ENCODE measurements at places on chromosomes 13 and 19.

GRCh38 chr13:73334445-73334844 lies 275.6 kb downstream of the KLF5 start:
- no peak for DNase-seq

- DNase-seq = no peak
Measured at GRCh38 chr13:95734124-95734523, 57.2 kb downstream of the DNAJC3 start.

DNA sequence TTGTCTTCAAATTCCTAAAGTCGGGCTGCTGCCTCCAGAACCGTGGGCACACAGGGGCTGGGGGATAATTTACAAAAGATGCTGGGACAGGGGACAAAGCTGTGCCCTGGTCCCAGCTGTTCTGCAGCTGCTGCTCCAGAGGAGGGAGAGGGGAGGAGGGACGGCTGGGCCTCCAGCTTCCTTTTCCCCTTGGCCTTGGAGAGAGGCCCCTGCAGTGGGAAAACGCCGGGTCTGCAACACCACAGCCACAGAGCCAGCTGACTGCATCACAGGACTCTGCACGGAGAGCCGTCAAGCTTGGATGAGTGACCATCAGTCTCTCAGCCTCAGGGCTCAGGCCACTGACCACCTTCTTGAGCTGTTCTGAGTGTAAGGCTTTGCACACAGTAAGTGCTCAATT lies 6.1 kb downstream of the DOCK6 start:
- no peak for DNase-seq

DNA sequence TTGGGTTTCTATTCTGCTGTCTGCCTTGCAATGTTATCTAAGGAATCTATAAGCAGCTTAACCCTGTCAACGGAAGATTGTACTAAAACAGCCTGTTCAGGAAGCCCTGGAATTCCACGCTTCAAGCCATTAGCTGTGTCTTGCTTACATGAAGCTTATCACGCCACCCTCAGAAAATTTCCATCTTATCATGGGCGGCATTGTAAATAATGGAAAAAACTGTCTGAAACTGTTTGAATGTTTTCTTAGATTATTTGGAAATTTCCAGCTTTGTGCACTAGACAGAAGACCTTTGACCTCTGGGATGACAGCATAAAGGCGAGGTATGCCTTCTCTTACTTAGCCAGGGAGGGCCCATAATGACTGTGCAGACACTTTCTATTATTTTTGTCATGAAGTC lies 319.7 kb downstream of the KCNRG start:
- DNase-seq = no peak

DNA sequence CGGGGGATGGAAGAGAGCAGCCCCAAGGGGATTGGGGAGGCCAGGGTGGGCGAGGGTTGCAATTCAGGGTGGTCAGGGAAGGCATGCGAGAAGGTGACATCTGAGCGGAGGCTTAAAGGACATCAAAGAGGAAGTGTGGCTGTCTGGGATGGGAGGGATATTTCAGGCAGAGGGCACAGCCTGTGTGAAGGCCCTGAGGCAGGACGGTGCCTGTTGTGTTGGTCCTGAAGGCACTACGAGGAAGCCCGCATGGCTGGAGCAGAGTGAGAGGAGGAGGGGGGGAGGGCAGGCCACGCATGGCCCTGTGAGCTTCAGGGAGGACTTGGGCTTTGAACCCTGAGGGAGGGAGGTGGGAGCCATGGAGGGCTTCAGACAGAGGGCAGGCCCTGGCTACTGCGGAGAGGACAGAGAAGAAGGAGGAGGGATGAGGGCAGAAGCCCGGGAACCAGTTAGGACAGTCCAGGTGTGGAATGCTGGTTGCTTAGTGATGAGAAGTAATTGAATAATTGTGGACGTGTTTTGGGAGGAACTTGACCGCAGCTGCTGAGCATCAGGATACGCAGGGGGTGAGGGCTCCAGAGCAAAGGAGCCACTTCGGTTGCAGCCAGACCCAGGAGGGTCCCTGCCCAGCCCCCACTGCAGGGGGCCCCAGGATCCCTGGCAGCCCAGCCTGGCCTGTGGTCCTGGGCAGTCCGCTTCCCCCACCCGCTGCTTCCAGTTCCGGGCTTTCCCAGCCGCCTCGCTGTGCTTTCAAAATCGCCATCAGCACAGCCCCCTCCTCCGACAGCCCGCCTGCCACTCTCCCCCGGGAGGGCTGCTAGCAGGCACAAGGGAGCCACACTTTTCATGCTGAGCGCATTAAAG lies 6.2 kb downstream of the TLE6 start:
- no peak for DNase-seq

- no peak for DNase-seq
Measured at GRCh38 chr19:48292798-48293197, 22.9 kb downstream of the ZNF114 start.

DNA sequence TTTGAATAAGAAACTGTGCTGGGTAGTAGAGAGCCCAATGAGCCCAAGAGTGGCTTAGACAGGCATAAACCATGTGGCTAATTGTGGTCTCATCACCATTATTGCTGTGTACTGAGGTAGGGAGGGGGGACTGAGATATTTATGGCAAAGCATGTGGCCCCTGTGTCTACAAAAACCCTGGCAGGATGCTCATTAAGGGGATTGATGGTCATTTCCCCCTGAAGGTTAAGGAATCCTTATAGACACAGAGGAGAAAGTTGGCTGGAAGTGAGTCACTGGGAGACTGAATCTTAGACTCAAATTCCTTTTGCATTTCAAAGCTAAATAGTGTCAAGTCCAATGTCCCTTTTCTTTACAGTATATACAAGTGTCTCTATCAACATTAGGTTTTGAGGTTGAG lies 9.8 kb upstream of the DACT3 start:
- DNase-seq = no peak

DNA sequence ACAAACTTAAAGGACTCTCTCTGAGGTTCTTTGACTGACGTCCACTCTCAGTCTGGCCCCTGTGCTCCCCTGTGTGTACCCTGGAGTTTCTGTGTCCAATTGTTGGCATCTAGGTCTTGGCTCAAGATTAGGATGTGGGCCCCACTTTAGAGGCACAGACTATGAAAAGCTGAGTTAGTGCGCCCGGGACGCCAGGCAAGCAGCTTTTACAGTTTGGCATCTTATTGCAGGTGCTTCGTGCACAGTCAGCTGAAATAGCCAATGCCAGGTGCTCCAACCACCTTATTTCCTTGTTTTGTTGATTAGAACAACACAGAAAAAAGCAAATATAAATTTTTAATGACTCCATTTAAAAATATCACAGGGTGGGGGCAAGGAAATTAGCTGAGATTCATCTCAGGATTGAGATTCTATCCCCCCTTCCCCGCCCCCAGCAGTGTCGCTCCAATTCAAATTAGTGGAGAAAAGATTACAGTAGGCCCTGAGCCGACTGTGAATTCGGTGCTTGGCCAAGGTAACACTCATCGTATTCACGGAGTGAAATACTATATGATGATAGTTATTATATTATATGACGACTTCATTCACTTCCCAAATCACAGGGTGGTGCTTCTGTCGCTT lies 4.3 kb downstream of the SOX1 start:
- DNase-seq = no peak

DNA sequence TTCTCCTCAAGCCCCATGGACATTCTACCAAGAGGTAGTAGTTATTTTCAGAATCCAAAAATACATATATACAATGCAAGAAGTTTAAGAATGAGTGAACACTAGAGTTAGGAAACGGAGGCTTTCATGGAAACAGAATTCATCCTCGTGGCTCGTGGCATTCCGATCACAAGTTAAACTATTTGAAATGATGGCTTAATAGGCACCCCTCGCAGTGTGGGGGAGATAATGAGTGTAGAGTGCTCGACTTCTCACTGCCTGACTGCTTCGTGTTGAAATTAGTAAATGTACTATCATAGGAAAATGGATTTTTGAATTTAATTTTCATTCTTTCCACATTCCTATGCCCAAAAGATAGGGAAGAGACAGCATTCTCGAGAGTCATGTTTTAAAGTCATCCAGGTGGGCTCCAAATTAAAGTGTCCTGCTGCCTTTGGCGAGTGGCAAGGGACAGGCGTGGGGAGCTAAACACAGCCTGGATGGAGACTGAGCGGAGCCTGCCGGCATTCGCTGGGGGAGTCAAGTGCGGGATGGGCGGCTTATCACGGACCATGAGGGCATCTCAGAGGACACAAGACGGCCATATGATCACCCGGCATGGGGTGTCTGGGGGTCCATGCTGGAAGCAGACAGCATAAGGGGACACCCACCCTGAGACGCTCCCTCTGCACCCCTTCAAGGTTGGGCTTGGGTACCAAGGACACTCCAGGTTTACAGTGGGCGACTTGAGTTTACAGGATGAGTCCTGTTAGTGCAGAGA lies 165.2 kb downstream of the TEX29 start:
- DNase-seq = no peak

DNA sequence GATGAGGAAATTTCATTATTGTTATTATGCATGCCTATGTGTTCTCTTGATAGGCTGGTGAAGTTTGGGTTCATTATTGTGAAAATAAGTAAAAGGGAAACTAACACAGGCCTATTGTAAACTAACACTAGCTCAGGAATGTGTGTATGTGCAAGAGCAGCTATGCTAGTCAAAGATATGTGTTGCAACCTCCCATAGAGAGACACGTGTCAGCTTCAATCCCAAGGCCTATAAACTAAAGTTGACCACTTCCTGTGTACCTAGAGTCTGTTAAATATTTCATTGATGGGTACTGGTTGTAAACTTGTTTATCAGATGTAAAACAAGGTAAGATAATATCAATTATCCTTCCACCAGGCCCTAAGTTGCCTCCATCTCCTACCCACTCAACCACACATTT lies 44.7 kb upstream of the ZNF30 start:
- no peak for DNase-seq

DNA sequence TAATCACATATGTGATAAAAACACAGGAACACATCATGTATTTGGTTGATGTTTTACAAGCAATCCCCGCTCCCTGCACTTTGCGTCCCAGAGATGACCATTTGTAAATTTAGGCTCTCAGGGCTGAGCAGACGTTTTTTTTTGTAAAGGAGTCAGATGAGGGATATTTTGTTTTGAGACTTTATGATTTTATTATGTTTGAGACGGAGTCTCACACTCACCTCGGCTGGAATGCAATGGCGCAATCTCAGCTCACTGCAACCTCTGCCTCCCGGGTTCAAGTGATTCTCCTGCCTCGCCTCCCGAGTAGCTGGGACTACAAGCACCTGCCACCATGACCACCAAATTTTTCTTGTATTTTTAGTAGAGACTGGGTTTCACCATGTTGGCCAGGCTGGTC lies 1.4 kb downstream of the TLE6 start:
- DNase-seq = no peak

DNA sequence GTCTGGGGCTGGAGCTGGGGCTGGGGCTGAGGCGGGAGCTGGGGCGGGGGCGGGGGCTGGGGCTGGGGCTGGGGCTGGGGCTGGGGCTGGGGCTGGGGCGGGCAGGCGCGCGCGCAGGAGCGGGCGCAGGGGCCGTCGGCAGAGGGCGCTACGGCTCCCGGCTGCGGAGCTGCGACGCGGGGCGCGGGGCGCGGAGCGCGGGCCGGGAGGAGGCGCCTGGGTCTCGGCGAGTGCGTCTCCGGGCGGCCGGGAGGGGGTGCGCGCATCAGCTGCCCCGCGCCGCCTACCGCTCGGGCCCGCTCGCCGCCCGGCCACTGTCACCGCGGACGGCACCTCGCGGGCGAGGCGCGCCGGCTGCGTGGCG lies 422 bp upstream of the MTUS2 start:
- DNase-seq = no peak

GRCh38 chr13:97853550-97853949 lies 99.9 kb upstream of the IPO5 start:
- no peak for DNase-seq

- no peak for DNase-seq
Measured at GRCh38 chr19:14103310-14103709, 12.8 kb upstream of the SAMD1 start.

DNA sequence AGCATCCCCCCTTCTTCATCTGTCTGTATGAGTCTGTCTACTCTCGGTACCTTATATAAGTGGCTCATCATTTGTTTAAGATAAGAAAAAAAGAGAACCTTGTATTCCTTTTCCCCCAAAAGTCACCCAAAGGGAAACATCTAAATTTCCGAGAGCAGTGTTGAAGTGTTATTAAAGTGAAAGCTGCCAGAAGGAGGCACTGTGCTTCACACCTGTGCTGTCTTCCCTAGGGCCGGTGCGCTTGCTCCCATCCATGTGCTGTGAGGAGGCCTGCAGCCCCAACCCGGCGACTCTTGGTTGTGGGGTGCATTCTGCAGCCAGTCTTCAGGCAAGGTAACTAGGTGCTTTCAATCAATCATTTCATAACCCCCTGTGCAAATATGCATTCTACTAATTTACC lies 97.5 kb downstream of the TNFRSF19 start:
- no peak for DNase-seq

DNA sequence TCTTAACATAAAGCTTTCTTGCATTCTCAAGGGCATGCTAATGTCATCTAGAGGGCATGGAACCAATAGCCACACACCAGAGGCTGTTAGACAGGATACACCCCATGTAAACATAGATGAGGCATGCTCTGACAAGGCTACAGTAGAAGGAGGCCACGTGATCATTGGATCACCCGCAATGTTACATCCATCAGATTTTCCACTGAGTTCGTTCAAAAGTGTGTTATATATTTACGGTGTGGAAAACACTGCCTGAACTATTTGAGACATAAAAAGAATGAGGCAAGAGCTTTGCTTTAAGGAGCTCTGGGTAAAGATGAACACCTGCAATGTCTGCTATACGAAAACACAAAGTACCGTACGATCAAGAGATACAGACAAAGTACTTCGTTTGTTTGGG lies 817.5 kb upstream of the SLC10A2 start:
- DNase-seq = no peak

GRCh38 chr19:18847549-18848463 lies 16.0 kb downstream of the UPF1 start:
- no peak for DNase-seq

- DNase-seq = peak; percentile 80
Measured at GRCh38 chr19:41427647-41428480, 690 bp upstream of the B3GNT8 start.

GRCh38 chr13:72255908-72256307 lies 388.9 kb upstream of the DACH1 start:
- DNase-seq = no peak

DNA sequence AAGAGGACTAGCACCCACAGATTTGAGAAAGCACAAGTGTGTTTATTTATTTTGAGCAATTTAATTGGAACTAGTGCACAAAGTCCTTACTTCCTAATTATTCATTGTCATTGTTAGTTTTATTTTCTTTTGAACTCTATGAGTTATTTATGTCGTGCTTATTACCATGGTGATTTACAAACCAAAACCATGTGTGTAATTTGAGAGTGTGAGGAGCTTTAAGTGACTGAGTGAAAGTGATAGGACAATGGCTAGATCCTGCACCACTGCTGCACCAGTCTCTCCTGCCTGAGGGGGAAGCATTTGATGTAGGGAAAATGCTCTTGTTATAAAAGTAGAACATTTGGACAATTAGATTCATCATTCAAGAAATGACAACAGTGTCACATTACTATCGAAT lies 172.3 kb upstream of the KLF12 start:
- no peak for DNase-seq

- no peak for DNase-seq
Measured at GRCh38 chr19:17454576-17455071, 6.1 kb downstream of the NXNL1 start.

GRCh38 chr13:50740052-50740741 lies 103.3 kb downstream of the DLEU7 start:
- DNase-seq = no peak

- no peak for DNase-seq
Measured at GRCh38 chr19:34961775-34962686, 2.0 kb downstream of the ZNF792 start.

GRCh38 chr13:23871616-23872220 lies 17.5 kb downstream of the MIPEP start:
- no peak for DNase-seq
